ENCODE measurements at places on chromosomes 6 and 20.

DNA sequence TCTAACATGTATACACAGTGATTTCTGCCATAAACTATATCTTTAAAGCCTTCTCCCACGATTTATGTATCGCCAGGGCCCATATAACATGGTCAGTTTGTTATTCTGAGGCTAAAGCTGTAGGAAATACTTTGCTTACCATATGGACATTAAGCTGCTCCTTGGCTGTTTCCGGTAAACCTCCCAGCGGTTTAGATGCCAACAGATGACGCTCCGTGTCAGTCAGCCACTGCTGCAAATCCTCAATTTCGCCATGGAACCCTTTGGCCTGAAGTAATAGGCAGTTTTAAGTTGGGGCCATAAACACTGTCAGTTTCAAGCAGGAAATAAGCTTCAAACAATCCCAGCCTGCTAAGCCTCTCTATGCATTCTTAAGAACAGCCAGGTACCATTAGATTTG, 145.4 kb downstream of the DST start:
- DNase-seq: no peak

- DNase-seq: no peak
Measured at GRCh38 chr6:50724381-50725124, 11.2 kb downstream of the TFAP2D start.

- DNase-seq: no peak
Measured at GRCh38 chr6:155523821-155524651, 68.4 kb upstream of the NOX3 start.

DNA sequence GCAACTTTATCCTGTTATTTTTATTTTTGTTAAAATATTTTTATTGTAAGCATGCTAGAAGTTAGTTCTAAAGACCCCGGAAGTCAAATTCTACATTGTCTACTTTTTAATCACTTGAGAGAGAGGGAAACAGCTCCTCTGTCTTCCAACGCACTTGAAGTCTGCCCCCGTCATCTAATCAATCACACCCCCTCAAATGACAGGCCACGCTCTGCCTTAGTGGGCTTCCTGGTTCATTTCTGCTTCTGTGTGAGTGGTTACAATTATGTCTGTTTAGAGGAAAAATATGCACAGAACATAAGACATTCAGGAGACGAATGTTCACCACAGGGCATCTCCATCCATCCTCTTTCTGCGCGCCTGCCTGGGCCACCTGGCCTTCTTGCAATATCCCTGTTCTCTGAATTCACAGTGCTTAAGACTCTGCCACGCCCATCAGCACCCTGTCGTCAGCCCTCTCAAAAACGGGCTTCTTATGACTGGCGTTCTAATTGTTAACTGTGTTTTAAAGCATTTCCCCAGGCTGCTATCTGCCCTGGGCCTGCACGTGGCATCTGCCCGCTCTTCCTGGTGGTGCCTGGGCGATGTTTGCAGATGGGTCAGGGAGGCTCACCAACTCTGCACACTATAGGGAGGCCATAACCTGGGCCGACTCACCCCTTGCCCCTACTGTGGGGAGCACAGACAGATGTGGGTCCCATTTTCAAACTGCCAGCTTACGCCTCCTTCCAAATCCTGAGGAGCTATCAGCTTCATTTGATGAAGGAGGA, 15.4 kb downstream of the DACT2 start:
- peak; percentile 33 for DNase-seq

- DNase-seq: no peak
Measured at GRCh38 chr6:84432619-84433018, 205.2 kb upstream of the CEP162 start.

DNA sequence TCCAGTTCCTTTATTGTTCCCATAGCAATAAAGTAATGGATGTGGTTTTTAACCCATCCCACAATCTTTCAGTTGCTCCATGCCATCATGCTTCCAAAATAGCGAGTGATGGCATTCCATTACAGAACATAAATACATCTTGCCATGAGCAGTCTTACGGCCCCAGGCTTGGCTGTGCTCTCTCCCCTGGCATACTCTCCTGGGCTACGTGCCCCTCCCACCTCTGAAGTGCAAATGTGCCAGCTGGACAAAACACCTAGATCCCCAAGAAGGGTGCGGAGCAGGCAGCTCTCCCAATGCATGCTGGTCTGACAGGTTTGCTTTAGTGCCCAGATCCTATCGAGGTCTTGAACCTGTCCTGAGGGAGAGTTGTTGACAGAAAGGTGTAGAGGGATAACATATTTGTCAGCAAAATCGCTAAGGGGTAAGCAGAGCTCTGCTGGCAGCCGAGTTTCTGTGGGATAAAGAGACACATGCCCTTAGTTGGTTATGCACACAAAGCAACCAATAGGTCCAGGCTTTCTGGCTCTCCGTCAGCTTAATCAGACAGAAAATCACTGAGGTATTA, 43.9 kb upstream of the PAX1 start:
- no peak for DNase-seq

- DNase-seq: no peak
Measured at GRCh38 chr20:29878281-29878741, 1379.2 kb upstream of the DEFB115 start.

- DNase-seq: no peak
Measured at GRCh38 chr20:61968036-61968810, 97.5 kb downstream of the TAF4 start.

- DNase-seq: no peak
Measured at GRCh38 chr6:84854811-84855400, 90.5 kb upstream of the TBX18 start.

DNA sequence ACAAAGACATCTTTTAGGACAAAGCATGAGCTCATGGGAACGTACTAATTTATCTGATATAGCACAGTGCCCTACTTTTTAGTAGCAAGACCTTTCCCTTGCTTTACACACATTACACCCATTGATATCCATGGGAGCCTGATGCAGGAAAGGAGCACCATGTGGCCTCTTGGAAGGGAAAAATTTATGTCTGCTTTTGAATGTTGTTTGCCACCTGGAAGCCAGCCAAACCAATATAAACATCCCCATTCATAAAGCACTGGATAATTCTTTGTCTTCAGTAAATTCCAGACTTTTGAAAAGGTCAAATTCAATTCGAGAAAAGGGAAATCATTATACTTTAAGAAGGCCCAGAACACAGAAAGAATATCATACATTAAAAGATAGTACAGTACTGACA, 152.3 kb upstream of the BEND6 start:
- no peak for DNase-seq

GRCh38 chr20:36126836-36127527, 27.6 kb upstream of the EPB41L1 start:
- no peak for DNase-seq

DNA sequence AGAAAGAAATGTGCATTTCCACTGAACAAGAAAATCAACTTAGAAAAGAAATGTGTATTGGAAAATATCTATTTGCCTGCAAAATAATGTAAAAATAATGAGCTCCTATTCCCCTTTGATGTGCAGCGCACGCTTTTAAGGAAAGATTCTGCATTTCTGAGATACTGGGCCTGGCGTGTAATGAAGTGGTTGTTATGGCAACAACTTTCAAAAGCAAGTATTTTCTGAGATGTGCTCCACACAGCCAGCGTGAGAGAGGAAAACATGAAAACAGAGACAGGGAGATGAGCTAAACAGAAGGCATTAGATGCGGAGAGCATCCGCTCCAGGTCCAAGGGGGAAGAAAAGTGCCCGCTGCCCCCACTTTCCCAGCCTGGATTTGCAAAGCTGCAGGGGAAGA, 39.1 kb upstream of the GTSF1L start:
- DNase-seq: no peak

Measured in tibial artery (tissue), 4 donors.